ENCODE measurements at places on chromosomes 7 and 10.

DNA sequence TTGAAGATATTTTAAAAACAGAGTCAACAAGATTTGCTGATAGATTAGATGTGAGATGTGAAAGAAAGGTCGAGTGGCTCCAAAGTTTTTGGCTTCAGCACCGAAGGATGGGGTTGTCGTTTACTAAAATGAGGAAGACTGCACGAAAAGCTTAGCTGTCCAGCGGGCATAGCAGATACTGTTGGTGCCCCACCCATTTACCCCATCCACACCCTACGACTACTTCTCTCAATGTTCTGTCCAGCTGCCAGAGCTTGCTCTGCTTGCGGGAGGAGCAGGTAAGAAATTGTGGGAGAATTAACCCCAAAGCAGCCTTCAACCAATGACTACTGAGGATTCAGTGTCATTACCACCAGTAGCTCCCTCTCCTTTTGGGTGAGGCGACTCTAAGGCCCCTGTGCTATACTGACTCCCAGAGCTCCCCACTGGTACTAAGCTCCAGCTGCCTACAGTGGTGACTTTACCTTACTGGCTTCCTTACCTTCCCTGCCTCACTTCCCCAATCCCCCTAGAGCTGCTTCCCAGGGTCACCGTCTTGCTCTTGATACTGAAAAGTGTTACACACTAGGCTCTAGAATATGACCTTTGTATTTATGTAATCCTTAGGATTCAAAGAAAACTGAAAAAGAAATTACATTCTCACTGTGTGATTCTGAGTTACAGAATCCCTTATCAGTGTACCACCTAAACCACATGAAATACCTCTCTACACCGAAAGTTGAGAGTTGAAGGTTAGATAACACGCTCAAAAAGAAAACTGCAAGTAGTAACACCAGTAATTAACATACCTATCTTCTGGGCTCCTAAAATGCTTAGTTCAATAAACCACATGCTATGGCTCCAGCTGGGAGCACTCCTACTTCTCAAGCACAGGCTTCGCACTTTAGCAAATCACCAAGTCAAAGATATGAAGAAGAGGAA is 22.3 kb downstream of the CACUL1 start:
- no peak for ATAC-seq

- ATAC-seq = peak; percentile 21
These were observed 56.1 kb downstream of the PAPSS2 start for GRCh38 chr10:87715552-87716347.

GRCh38 chr7:134851141-134851540 is 71.7 kb downstream of the CALD1 start:
- no peak for ATAC-seq

DNA sequence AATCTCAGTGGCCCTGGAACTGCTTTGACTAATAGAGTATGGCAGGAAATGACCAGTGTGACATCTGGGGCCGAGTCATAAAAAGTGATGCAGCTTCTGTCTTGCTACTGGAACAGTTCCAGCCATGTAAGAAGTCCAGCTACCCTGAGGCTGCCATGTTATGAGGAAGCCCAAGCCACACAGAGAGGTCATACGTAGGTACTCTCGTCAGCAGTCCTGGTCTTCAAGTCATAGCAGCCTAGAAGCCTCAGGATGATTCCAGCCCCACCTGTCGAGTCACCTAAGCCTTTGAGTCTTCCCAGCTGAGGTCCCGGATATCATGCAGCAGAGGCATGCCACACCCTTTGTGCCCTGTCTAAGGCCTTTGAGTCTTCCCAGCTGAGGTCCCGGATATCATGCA is 92.1 kb downstream of the PPP1R3C start:
- peak; percentile 68 for ATAC-seq

DNA sequence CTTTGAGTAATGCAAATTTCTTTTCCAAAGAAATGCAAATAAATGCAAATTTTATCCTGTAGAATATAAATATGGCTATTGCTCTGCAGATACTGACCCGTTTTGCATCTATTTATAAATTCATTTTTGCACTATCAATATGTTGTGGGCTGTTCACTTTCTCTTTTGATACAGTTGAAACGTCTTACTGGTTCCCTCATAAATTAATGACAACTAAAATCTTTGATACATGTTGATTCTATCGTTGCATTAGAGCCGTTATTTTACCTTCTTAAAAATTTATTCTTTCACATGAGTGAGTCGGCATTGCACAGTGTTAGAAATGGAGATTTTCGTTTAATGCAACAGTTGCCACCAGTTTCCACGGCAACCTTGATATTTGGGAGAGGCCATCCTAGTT is 689.3 kb upstream of the FOXK1 start:
- ATAC-seq = no peak

GRCh38 chr7:12917801-12918200 is 230.4 kb downstream of the ARL4A start:
- no peak for ATAC-seq

DNA sequence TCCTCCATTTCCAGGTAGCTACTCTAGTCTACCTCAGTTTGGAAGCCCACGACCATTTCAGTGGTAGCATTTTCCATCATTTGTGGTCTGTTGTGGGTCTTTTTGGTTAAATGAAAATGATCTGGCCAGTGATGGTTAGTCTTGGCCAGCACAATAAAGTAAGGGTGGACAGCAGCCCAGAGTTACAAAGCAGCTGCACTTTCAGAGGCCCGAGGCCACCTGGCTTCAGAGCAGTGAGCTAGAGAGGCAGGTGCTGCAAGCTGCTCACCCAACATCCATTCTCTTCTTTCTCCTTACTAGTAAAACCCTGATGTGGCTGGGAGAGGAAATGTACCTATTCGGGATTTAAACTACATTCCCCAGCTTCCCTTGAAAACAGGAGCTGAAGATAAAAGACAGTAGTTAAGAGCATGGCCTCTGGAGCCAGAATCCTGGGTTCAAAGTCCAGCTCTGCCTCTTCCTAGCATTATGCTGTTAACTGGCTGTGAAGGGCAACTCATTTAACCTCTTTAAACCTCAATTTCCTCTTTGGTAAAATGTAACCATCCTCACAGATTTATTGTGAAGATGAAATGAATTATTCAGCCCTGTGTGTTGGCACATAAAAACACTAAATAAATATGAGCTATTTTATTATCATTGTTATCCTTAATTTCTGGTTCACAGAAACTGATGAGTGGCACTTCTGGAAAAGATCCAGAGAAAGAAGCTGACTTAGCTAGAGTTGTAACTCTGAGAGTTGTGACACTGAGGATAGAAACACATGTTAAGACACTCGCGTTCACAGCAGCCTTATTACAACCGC is 517.4 kb downstream of the PARD3 start:
- ATAC-seq = no peak

- ATAC-seq = no peak
These were observed 17.5 kb upstream of the TSGA13 start for GRCh38 chr7:130703851-130704250.

DNA sequence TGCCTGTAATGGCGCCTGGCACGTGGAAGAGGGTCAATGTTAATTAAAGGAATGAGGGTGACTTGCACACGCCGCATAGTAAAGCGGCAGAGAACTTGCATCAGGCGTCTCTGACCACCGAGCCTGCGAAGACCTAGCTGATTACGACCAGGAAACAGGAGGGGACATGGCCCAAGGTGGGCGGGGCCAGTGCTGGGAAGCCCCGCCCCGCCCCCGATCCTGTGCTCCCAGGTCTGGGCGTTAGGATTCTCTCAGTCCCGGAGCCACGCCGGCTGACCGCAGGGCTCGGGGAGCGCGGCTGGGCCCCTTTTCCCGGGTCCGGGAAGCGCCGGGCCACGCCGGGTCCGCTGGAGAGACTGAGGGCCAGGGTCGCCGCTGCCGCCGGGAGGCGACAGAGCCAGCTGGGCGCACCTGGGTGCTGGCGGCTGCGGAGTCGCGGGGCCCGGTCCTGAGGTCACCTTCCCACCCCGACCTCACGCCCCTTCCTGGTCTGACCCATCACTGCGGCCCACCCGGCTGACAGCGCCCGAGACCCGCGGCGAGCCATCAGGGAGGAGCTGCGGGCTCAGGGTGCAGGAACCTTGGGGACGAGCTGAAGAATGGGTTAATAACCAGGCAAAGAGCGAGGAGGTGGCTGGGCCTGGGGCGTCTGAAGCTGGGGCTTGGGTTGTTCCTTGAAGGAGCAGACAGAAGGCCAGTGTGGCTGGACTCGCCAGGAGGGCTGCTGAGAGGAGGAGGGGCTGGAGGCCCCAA is 23.0 kb upstream of the GRID1 start:
- ATAC-seq = peak; percentile 82

DNA sequence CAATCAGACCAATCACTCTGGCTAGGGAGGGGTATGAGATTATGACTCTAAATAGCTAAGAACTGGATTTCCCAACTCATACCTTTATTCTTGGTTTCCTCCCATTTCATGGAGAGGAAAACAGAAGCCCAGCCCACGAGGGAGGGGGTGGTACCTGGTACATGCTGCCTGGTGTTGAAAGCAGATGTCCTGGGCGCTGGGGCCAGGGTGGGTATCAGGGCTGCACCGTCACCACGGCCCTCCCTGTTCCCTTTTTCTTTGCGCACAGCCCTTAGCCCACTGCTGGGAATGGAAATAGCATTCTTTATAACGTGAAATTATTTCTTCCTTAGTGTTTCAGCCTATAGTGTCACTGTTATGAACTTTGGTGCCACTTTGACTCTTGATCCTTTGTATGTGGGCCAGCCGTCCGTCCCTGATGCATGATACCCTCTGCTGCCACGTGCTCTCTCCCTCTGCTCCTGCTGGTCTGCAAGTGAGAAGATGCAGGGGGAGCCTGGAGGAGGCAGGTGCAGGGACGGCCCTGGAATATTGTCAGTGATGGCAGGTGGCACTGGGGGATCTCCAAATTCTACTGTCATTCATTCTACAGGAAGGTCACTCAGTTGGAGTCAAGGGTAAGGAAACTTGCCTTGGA is 158.5 kb downstream of the CDH23 start:
- ATAC-seq = no peak

DNA sequence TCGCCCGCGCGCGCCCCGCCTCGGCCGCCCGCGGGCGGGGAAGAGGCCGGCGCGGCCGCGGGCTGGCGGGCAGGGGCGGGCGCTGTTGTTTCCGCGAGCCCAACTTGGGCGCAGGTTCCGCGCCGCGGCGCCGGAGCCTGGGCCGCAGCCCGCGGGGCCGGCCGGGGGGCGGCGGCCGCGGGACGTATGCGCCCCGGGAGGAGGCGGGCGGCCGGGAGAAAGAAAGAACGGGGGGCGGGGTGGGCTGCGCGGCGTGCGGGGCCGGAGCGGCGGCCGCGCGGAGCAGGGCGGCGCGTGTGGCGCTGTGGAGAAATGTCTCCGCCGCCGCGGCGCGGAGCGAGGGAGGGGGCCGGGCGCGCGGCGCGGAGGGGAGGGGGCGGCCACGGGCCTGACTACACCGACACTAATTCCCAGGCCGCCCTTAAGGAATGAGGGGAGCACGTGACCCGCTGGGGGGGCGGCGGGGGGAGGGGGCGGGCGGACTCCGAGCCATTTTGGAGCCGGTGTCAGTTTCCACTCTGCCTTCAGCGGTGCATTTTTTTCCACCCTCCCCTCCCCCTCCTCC is at the start of gene BMI1:
BMI1 (plus strand) TSS at position 509 of the 565 bp plus-strand sequence. CDS start 5,351 bp downstream, outside the sequence.
- peak; percentile 11 for ATAC-seq
